ENCODE measurements at places on chromosomes 1 and 21.

- DNase-seq: no peak
Measured at GRCh38 chr1:21703318-21703963, 34.3 kb upstream of the RAP1GAP start.

DNA sequence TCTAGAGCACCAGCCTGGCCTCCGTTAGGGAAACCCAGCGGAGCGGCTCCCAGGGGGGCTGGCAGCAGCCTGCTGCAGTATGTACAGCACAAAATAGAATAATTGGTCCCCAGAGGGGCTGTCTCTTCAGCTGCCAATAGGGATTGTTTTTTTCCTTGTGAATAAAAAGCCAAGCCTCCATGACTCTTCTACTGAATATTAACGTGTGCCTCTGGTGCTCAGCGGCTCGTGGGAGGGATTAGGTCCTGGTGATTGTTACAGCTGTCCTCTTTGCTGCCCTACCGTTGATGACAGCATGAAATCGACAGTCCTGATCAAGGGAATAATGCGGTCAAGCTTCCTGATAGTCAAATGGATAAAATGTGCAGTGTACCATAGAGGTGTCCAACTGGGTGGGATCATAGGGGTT, 190.7 kb upstream of the RUNX1 start:
- no peak for DNase-seq

GRCh38 chr1:42364089-42364488, 16.5 kb upstream of the RIMKLA start:
- no peak for DNase-seq

- DNase-seq: no peak
Measured at GRCh38 chr1:170660281-170660713, 3.6 kb upstream of the PRRX1 start.

- DNase-seq: no peak
Measured at GRCh38 chr1:233587958-233588799, 25.7 kb upstream of the KCNK1 start.

DNA sequence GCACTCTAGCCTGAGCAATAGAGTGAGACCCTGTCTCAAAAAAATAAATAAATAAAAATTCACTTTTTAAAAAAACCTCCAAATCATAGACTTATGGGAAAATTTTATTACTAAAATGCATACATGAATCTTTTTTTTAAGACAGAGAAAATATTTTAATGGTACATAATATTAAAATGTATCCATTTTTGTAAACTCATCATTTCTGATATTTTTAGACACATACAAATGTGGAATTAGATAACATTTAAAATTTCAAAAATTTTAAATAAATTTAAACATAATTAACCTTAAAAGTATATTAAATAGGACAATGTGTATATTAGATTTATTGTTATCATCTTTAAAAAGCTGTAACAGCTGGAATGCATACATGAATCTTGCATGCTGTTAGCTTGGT, 33.9 kb downstream of the SMAP2 start:
- no peak for DNase-seq

DNA sequence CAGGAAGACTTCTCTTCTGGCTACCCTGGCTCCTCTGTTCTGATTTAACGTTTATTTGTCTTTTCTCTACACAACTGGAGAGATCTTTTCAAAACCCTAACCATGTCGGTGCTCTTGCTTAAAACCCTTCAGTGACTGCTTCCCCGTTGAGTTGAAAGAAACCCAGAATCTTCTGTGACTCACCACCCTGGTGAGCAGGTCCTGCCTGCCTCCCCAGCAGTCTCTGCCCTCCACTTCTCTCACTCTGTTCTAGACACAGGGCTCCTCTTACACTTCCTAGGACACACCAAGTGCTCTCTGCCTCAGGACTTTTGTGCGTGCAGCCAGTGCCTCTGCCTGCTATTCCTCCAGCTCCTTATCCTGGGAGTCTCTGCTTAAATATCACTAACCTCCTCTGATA, 131.4 kb downstream of the IER5 start:
- no peak for DNase-seq

DNA sequence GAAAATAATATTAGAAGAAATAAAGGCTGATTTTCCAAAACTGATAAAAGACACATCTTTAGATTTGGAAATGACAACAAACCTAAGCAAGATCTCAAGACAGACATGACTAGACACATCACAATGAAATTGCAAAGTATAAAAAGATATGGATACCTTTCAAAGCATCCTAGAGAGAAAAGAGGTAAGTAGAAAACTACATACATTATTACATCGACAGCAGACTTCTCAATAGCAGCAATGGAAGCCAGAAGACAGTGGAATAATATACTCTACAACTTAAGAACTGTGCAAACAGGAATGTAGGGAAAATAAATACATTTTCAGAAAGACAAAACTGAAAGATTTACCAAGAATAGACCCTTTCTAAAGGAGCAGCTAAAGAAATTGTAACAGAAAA, 50.2 kb downstream of the DENND1B start:
- no peak for DNase-seq

- no peak for DNase-seq
Measured at GRCh38 chr1:59125676-59126320, 171.1 kb upstream of the FGGY start.

- DNase-seq: no peak
Measured at GRCh38 chr1:186207391-186208085, 167.5 kb downstream of the TPR start.

DNA sequence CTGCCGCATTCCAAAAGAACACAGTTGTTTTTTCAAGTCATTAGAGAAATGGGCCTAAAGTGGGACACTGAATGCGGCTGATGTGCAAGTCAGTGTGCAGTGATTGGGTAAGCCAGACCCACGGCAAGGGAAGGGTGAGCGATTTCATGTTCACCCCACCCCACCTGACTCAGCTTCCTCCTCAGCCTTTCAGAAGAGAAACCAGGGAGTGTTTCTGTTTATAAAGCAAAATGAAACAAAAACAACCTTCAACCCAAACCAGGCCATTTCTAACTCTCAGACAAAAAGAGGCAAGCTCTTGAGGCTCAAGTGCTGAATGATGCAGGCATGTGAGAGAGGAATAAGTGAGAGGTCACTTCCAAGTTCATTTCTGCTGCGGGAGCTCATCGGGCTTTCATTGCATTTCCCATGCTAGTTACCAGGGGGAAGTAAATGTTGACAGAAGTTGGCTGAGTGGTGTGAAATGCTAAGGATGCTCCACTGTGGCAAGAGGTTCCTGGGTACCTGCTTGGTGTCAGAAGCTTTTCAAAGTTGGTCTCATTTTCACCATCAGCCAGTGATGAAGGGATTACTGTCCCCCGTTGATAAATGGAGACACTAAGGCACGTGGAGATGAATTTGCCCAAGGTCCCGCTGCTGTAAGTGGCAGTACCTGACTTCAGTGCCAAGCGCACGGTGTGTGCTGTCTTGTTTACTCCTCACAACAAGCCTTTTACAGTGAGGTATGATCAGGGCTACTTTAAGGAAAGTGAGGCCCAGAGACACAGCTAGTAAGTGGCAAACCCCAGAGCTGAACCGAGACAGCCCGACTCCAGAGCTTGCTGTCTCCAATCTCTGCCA, 29.1 kb downstream of the STPG1 start:
- DNase-seq: no peak

GRCh38 chr1:30887485-30888315, 20.9 kb downstream of the SDC3 start:
- DNase-seq: no peak

DNA sequence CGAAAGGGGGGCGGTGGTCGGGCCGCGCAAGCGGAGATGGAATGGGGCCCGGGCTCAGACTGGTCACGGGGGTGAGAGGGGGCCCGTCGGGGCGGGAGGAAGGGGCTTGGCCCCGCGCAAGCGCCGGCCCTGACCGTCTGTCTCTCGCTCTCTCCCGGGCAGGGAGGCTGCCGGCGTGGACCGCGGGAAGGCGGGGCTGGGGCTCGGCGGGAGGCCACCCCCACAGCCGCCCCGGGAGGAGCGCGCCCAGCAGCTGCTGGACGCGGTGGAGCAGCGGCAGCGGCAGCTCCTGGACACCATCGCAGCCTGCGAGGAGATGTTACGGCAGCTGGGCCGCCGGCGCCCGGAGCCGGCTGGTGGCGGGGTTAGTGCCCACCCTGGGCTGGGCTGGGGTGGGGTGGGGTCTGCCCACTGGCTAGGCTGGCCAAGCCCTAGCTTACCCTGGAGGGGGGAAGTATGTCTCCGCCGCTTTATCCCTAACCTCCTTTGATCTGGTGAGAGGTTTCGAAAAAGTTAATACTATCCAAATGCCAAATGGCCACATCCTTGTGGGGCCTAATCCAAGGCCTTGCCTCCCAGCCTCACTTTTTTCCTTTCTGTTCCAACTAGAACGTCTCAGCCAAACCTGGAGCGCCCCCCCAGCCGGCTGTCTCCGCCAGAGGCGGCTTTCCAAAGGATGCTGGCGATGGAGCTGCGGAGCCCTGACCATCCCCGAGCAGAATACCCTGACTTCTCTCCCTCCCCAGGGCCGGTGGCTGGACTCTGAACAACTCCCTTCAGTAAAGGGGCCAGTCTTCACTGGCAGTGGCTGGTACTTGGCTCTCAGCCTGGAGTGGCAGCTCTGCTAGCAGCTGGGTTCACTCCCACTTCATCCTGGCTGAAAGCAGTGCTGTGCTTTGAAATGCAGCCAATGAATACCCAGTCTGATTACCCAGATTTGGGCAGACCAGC, 636 bp upstream of the YRDC start:
- no peak for DNase-seq

DNA sequence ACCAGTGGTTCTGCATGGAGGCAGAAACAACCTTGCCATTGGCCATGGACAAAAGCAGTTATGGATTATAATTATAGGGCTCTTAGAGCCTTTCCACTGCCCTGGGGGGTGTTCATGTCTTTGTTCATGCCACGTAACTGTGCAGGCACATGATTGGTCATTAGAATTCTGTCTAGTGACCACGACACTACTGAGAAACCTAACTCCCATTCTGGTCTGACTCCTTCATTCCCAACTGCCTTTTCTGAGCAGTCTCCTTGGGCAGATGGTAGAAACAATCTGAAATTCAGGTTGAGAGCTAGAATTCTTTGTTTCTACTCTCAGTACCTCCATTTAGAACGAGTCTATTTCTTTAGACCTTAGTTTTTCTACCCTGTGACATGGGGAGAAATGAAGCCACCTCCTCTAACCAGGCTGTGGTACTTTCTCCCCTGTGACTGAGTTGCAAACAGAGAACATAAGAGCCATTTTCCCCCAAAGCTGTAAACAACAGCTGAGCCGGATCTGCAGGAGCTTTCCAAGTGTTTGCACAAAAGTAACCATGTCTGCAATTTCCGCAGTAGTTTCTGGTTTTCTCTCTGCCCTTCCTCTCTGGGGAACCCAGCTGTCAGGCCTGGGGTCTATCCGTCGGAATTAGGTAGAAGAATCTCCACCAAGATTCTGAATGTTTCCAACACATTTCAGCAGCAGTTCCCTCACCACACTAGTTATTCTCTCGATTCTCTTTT, 37.7 kb upstream of the IPO9 start:
- DNase-seq: no peak

GRCh38 chr21:43311301-43311817, 115.6 kb downstream of the SIK1 start:
- no peak for DNase-seq

GRCh38 chr1:205840146-205840923, 9.6 kb downstream of the PM20D1 start:
- no peak for DNase-seq

GRCh38 chr1:111015222-111015621, 51.5 kb upstream of the LRIF1 start:
- no peak for DNase-seq

DNA sequence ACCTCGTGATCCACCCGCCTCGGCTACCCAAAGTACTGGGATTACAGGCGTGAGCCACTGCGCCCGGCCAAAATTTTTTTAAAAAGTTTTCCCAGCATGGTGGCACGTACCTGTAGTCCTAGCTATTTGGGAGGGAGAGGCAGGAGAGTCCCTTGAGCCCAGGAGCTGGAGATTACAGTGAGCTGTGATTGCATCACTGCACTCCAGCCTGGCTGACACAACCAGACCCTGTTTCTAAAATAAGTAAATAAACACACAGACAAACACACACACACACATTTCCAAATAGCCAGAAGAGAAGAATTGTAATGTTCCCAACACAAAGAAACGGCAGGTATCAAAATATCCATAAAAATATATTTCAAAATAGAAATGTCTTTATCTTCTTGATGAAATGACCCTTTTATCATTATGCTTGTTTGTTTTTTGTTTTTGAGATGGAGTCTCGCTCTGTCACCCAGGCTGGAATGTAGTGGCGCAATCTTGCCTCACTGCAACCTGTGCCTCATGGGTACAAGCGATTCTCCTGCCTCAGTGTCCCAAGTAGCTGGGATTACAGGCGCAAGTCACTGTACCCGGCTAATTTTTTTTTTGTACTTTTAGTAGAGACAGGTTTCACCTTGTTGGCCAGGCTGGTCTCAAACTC, 9.3 kb downstream of the HES2 start:
- DNase-seq: no peak

DNA sequence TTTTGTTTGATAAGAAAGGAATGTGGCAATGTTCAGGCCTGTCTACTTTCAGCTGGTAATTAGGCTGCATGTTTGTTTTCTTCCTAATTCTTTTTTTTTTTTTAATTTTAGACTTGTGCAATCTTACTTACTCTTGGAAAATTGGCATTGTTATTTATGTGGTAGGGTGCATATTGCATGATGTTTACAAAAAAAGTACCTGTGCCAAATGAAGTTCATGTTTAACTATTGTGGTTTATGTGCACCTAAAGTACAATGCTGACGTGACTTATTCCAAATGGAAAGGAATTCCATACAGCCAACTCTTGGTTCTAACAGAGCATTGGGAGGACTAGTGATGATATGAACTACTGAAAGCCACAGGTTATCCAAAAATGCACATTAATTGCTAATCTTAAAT, 51.0 kb downstream of the KCNK2 start:
- no peak for DNase-seq

DNA sequence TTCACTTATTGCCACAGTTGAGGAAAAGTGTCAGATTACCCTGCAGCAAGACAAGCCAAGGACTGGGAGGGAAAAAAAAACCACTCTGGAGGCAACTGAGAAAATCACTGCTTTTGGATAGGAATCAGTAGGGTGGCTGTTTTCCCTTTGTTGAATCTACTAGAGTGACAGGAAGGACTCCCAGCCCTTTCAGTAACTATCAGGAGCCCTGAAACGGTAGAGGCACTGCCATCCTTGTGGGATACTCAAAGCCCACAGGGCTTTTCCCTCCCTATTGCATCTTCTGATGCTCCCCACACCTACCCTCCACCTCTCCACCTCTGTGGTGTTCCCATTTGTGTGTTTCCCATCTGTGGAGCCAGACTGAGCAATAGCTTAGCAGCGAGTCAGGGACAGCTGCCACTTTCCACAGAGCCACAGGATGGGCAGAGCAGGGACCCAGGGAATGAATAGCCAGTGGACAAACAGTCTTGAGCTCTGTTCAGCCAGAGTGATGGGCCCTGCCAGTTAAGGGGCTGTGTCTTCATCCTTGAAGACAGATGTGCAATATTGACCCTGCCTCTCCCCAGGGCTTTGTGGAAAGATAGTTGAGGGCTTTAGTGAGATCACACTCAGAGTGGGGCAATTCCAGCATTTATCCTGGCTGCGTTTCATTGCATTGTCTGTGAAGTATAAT, 13.9 kb downstream of the UBIAD1 start:
- DNase-seq: no peak

DNA sequence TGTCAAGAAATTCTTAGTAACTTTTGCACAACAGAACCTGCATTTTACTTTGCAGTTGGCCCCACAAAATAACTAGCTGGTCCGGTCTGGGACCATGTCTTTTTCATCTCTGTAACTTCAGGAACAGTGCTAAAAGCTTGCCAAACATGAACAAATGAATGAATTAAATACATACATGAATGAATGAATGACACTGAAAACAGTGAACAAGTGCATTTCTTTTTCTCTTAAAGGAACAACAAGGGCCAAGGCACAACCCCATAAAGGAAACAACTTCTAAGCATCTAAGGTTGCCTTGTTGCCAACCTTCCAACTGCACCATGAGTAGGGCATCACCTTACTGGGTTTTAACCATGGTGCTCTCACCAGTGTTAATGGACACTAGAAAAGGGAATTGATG, 534.4 kb upstream of the PKN2 start:
- DNase-seq: no peak
